ENCODE measurements at places on chromosomes 2 and 18.
A peak's percentile ranks its signal among the peaks of the same experiment; 100 is the strongest.

DNA sequence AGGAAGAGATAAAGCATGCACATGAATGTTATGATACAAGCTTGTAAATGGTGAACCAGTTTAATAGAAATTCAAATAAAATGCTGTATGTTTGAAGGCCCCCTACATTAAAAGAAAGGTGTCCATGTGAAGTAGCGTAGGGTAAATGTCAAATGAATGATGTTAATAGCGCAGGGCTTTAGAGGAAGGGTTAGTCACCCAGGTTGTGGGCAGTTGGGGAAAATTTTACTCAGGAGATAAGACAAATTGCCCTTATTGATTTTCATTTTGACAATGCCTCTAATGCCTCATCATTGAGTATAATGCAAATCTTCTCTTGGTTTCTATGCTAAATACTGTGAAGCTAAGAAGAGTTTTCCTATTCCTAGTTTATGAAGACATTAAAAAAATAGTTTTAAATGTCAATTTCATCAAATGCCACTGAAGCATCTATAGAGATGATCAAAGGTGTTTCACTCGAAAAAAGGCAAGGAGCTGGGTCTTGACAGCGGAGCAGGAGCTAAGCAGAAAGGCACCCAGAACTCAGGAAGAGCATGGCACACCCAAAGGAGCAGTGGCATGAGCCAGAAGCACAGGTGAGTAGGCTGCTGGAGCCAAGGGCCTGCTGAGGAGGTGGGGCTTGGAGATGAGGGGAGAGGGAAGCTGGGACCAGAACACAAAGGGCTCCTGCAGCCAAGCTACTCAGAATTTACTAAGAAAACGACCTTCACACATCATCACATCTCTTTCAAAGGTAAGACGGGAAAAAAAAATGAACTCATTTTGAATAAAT lies 129.3 kb upstream of the ACKR3 start:
- no peak for DNase-seq

- no peak for DNase-seq
Measured at GRCh38 chr2:29606104-29607037, 315.0 kb downstream of the ALK start.

DNA sequence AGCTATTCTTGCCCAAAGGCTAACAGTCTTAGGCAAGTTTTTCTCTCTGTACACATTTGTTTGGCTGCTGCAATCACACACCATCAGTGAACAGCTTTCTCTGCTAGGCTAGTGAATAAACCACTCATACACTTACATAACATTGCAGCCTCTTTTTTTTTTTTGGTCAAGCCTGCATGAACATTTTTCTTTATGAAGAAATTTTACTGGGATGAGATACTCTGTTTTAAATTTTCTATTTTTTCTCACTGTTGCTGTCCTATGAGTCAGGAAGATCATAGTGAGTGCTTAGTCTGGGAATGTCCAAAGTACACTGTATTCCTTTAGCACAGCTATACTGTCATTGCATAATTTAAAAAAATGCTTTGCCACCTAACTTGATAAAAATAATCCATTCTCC lies 58.5 kb downstream of the ROCK1 start:
- DNase-seq = no peak

DNA sequence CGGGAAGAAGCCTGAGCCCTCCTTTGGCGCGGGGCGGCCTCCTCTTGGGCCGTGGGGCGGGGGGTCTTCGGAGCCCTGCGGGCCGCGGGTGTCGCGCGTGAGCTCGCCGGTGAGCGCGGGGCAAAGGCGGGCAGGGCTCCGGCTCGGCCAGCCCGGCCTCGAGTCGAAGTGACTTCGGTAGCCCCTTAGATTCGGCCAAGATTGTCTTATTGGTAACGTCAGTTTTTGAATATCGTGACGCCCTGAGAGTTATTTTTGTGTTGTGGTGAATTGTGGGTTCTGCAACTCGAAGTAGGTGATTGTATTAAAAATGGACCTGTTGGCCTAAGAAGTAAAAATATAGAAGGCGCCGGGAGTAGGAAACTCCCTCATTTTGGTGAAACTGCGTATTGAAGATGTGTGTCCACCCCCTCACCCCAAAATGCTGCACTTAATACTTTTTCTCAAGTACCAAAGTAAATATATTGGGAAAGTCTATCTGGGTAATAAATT lies 669 bp downstream of the MARCHF7 start:
- DNase-seq = no peak

- DNase-seq = no peak
Measured at GRCh38 chr2:175442441-175442840, 260.9 kb upstream of the ATP5MC3 start.

GRCh38 chr2:19109518-19109917 lies 248.9 kb downstream of the OSR1 start:
- DNase-seq = no peak

DNA sequence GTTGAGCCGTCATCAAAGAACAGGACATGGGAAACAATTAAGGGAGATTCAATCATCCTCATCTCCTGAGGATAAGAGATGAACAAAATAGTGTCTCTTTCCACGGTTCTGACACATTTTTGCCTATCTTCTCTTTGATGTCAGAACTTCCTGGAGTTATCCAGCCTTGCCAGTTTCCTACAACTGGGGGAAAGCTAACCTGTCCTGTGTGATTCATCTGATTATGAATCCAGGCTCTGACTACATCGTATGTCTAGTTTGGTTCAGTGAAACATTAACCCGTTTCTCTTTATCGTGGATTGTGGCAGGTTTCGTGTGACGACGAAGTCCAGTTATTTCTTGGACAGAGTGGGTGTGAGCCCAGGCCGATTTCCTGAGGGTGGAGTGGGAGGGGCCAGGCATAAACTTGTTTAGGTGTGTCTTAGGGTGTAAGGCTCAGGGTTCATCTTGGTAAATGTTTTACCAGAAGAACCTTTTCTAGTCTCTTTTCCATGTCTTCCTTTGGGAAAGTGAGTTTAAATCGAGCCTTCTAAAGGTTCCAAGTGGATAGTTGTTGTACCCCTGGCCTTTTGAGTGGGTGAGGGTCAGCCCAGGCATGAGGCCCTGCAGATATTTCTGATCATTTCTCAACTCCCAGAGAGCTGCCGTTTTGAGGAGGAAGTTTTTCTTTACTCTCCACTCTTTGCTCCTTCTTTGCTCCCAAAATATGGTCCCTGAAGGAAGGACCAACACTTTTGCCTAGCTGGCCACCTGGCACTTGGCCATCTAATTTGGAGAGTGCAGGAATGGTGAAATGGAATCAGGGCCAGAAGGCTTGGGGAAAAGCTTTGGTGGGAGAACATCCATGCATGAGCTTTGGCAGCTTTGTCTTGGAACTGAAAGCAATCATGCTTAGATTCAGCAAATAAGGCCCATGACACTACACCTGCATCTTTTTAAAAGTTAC lies 50.4 kb upstream of the FZD5 start:
- no peak for DNase-seq

DNA sequence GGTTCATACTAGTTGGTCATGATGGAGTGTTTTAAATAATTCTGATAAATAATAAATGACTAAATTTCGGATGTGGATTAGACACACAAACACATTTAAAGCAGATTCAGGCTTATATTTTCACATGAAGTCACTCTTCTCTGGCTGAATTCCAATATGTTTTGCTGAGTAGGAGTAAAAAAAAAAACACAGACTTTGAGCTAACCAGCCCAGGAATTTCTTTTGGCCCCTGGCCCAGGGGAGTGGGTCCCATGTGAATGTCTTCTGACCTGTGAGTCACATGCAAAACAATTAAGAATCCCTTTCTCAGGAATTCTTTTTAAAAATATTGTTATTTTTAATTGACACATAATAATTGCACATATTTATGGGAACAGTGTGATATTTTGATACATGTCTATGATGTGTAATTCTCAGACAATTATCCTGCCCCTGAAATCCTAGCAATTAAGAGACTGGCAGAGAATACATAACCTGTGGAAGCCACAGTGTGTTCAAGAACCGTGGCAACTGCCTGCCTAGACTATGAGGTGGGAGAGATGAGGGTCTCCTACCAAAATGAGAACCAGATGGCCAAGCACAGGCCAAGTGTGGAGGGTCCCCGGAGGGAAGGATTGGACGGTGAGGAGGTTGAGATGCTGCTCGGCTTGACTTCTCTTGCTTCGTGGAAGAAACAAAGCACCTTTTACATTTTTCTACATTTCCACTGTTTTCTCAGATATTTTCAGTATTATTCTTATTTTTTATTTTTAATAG lies 236.4 kb downstream of the PIEZO2 start:
- no peak for DNase-seq

GRCh38 chr2:136532171-136532570 lies 233.2 kb upstream of the THSD7B start:
- DNase-seq = no peak

DNA sequence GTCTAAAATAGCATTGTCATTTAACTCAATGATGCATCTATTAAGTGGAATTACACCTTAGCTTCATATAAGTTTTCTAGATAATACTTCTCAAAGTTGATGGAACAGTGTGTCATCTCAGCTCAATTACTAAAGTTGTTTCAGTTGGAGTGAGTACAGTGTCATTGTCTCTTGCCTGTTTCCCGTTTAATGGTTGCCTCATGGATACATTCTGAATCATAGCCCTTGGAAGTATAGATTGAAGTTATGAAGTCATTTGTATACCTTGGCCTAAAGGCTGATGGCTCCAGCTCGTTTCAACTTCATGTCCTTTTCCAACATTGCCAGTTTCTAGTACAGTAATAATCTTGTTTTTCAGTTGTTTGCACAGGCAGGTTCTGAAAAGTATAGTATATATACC lies 130.5 kb upstream of the NOSTRIN start:
- no peak for DNase-seq

- no peak for DNase-seq
Measured at GRCh38 chr18:23669202-23669766, 6.6 kb upstream of the ANKRD29 start.

DNA sequence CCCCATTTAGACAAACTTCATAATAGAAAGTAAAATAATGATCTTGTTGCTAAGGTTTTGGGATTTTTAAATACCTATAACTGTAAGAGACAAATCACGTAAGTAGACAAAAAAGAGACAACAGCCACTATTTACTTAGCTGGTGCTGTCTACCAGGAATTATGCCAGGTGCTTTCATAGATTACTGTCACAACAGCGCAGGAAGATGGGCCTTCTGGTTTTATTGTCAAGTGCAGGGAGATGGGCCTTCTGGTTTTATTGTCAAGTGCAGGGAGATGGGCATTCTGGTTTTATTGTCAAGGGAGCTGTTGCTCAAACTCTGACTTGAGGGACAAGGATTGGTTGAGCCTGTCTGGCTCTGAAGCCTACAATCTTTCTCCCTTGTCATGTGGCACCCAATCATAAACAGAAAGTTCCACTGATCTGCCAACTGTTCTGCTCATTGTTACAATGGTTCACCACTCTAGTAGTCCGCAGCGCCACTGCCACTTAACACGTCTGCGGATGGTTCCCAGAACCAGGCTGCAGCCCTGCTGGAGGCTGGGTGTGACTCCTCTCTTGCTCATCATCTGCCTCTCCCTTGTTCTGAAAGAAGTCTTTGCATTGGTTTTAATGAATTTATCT lies 95.0 kb downstream of the RNF144A start:
- no peak for DNase-seq

DNA sequence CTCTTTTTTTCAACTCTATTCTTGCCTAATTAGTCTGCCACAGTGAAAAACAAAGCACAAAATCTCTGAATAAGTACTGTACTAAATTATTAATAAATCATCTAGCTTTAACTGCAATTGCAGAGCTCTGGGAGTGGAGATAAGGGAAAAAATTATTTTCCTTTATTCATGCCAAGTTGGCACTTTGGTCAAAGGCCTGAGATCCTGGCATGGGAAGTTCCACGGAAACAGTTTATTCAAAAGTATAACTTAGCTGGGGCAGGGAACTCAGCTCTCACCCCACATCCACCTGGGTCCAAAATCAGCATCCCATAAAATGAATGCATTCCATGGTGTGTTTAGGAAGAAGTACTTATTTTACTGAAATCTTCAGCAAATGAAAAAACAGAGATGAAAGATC lies 185.2 kb upstream of the APCDD1 start:
- DNase-seq = no peak

GRCh38 chr2:217617616-217618022 lies 385.2 kb downstream of the TNS1 start:
- DNase-seq = no peak

GRCh38 chr2:72015266-72015665 lies 132.4 kb downstream of the CYP26B1 start:
- peak; percentile 8 for DNase-seq

DNA sequence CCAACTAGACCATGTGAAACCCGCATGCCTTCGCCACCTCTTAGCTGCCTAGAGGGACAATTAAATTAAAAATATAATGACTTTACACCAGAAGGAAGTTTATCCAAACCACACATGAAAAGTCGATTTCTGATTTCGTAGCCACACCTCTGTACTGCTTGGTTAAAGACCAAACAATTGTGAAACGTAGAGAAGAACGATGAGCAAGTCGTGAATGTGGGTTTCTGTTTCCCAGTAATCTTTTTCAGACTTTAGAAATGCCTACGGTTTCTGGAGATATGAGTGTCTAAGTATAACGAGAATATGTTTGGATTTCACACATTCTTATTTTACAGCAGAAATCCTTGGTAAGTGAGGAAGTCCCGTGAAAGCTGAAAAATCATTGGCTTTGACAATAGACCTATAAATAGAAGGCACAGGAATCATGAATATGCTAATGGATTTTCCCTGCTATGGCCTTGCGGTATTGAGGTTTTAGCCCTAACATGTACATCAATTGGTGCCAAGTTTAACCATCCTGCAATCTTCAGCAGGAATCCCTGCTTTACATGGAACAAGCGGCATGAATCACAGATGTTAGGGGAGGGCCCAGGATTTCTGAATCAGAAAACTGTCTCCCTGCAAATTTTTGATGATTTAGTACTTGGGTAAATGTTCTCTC lies 105.6 kb downstream of the TTC32 start:
- no peak for DNase-seq

- DNase-seq = no peak
Measured at GRCh38 chr2:24723191-24723590, 70.0 kb downstream of the PTRHD1 start.

- no peak for DNase-seq
Measured at GRCh38 chr18:71808616-71809015, 735.5 kb downstream of the CBLN2 start.

GRCh38 chr2:95299961-95300360 lies 2.8 kb downstream of the KCNIP3 start:
- DNase-seq = no peak

DNA sequence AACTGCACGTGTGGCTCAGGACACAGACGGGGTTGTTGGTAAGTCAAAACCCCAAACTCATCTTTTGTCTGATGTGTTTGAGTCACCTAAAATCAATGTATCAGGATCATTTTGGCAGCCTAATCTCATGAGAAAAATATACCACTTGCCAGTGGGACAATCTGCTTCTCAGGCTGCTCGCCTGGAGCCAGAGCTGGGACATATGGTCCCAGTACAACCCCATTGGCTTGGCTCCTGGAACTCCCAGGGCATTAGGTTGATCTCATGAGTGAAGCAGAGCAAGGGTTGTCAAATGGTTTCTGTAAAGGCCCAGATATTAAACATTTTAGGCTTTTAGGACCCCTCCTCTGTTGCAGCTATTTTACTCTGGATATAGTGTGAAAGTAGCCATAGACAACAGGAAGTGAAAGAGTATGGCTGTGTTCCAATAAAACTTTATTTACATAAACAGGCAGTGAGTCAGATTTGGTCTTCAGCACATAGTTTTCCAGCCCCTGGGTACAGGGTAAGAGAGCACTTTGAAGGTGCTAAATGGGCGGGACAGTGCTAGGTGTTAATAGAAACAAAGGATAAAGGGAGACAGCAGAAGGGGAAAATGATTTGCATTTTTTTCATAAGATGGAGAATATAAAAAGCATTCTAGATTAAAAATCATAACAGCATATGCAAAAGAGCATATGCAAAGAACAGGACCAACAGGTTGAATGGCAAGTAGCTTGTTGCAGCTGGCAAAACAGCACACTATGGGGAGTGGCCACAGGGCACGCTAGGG lies 290.8 kb downstream of the KCNS3 start:
- DNase-seq = peak; percentile 28

GRCh38 chr18:76358774-76359173 lies 136.3 kb downstream of the ZNF516 start:
- no peak for DNase-seq

Data from T47D (cell line).